ENCODE measurements at places on chromosomes 6 and 20. TPM values are rescaled to one million over a fixed set of nuclear protein-coding genes. Genes with fewer than 3 reads are reported as not detected.

The TPD52L1 gene
- 86.6 TPM for polyA plus RNA-seq

The TRIM40 gene
- not detected for polyA plus RNA-seq

The LY6G5C gene
- 5.9 TPM for polyA plus RNA-seq

The HLA-DPA1 gene
- polyA plus RNA-seq = 17.1 TPM

The TULP4 gene
- polyA plus RNA-seq = 19.3 TPM

The WFDC12 gene
- not detected for polyA plus RNA-seq

The RIPK1 gene
- 20.7 TPM for polyA plus RNA-seq

The ANKRD6 gene
- polyA plus RNA-seq = 28.0 TPM

The PHACTR3 gene
- polyA plus RNA-seq = 2.4 TPM

The RNF39 gene
- polyA plus RNA-seq = 1.1 TPM

The CFAP61 gene
- 3.6 TPM for polyA plus RNA-seq

The AIF1 gene
- polyA plus RNA-seq = 43.3 TPM

The EYS gene
- polyA plus RNA-seq = 0.66 TPM

The OR2W1 gene
- not detected for polyA plus RNA-seq

The FLRT3 gene
- polyA plus RNA-seq = 139 TPM

The IL20RA gene
- polyA plus RNA-seq = 1.6 TPM

The IFNGR1 gene
- polyA plus RNA-seq = 54.8 TPM

The ADGRB3 gene
- polyA plus RNA-seq = 1.1 TPM

The C20orf144 gene
- polyA plus RNA-seq = 0.45 TPM

The HLA-DQA2 gene
- polyA plus RNA-seq = not detected

The VNN1 gene
- 0.20 TPM for polyA plus RNA-seq

The CRISP3 gene
- polyA plus RNA-seq = 0.34 TPM

The PRL gene
- polyA plus RNA-seq = not detected

The CLPSL1 gene
- polyA plus RNA-seq = not detected

The XPO5 gene
- polyA plus RNA-seq = 29.2 TPM

The SRMS gene
- polyA plus RNA-seq = 0.26 TPM

The TTBK1 gene
- polyA plus RNA-seq = 0.30 TPM

The FAM184A gene
- 9.1 TPM for polyA plus RNA-seq

The BTN1A1 gene
- 0.22 TPM for polyA plus RNA-seq

The NOL4L gene
- polyA plus RNA-seq = 60.6 TPM

The AMD1 gene
- 77.8 TPM for polyA plus RNA-seq

The MYL9 gene
- 276 TPM for polyA plus RNA-seq

The BAG2 gene
- polyA plus RNA-seq = 9.0 TPM

The BRD2 gene
- polyA plus RNA-seq = 342 TPM

The ZNF76 gene
- polyA plus RNA-seq = 33.8 TPM

The OR2J1 gene
- not detected for polyA plus RNA-seq

The FAM210B gene
- polyA plus RNA-seq = 42.9 TPM

The ACSS2 gene
- polyA plus RNA-seq = 32.3 TPM

The EPPIN gene
- polyA plus RNA-seq = not detected

The PTCHD4 gene
- 0.31 TPM for polyA plus RNA-seq

The BACH2 gene
- 10.9 TPM for polyA plus RNA-seq

The KIAA1755 gene
- 3.8 TPM for polyA plus RNA-seq

The COL21A1 gene
- polyA plus RNA-seq = 103 TPM

The BTBD3 gene
- polyA plus RNA-seq = 72.4 TPM
